ENCODE measurements at places on chromosomes 12 and 14.

DNA sequence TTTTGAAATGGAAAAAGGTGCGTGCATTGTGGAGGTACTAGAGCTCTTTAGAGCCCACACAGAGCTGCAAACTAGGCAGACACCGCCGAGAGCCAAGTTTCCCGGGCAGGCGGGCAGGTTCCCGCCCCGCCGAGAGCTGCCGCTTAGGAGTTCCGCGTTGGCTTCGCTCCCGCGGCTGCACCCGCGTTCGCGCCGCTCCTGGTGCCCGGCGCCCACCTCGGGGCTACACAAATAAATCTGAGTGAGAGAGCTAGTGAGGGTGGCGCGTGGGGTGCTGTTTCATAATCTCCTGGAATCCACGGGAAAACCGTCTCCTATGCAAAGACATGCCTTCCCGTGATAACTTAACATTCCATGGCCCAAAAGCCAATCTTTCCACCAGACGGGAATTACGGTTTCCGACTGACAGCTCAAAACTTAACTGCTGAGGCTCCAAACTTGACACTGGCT lies 645 bp downstream of the KITLG start:
- no peak for DNase-seq

DNA sequence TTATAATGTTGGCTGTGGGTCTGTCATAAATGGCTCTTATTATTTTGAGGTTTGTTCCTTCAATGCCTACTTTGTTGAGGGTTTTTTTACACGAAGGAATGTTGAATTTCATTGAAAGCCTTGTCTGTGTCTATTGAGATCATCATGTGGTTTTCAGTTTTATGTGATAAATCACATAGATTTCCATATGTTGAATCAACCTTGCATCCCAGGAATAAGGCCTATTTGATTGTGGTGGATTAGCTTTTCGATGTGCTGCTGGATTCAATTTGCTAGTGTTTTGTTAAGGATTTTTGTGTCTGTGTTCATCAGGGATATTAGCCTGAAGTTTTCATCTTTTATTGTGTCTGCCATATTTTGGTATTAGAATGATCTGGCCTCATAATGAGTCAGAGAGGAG lies 27.6 kb downstream of the SLC2A13 start:
- DNase-seq: no peak

GRCh38 chr14:73136387-73137225 lies at the start of gene PSEN1:
Gene PSEN1, plus strand, starts transcription at chr14:73136507. Its CDS starts 11,513 bp downstream, at chr14:73148020.
- peak; percentile 98 for DNase-seq

DNA sequence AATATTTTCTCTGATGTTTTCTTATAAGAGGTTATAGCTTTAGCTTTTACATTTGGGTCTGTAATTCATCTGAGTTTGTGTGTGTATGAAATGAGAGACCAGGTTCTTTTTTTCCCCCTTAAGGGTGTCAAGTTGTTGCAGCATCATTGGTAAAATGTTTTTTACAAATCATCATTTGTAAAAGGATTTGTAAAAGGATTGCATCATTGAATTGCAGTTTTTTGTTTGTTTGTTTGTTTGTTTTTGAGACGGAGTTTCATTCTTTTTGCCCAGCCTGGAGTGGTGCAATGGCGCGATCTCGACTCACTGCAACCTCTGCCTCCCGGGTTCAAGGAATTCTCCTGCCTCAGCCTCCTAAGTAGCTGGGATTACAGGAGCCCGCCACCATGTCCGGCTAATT lies 31.1 kb downstream of the MAPKAPK5 start:
- DNase-seq: no peak

DNA sequence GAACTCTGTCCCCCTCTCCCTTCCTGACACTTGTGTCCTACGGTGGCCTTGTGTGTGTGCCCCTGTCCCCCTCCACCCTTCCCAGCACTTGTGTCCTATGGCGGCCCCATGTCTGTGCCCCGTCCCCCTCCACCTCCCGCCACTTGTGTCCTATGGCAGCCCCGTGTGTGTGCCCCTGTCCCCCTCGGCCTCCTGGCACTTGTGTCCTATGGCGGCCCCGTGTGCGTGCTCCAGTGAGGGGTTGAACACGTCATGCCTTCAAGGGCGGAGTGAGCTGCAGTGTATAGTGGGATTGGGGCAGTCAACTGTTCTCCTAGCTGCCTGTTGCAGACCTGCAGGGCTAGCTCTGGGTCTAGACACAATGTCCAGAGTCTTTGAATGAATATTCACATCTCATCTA lies 108.7 kb downstream of the GLT1D1 start:
- DNase-seq: no peak

GRCh38 chr14:76759589-76759988 lies 1.7 kb upstream of the VASH1 start:
- DNase-seq: no peak

DNA sequence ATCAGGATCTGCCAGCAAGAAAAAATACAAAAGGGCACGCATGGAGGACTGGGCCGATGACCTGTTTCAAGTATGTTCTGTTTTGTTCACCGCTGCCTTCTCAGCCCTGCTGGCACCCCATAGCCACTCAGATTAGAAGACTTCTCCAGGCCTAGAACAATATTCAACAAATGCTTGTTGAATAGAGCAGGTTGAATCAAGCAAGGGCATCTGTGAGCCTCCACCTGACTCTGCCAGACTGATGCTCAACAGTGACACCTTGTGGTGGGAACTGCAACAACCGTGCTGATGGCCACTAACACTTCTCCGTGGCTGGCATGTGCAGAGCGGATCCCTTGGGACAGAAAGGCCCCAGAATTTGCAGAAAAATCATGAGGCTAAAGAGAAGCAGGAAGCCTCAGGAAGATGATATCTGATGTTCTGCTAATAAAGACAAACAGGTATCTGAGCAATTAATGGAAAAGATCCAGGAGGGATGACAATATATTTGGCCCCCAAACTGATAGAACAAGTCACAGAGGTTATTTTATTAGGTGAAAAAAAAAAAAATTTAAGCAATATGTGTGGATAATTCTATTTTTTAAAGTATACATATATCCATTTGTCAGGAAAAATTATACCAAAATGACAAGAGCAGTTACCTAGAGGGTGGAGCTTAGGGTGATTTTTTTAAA lies 114.3 kb downstream of the KSR2 start:
- DNase-seq: no peak

Measured in stimulated activated CD8-positive, alpha-beta memory T cell treated with anti-CD3 and anti-CD28 coated beads, Interleukin-7, amount 100 ng/mL, for 1 hour (primary cell).